Lung (tissue), 17 donors: ENCODE measurements at places on chromosomes 3 and 15. TPM values are rescaled to one million over a fixed set of nuclear protein-coding genes. Genes with fewer than 3 reads are reported as not detected.

DNA sequence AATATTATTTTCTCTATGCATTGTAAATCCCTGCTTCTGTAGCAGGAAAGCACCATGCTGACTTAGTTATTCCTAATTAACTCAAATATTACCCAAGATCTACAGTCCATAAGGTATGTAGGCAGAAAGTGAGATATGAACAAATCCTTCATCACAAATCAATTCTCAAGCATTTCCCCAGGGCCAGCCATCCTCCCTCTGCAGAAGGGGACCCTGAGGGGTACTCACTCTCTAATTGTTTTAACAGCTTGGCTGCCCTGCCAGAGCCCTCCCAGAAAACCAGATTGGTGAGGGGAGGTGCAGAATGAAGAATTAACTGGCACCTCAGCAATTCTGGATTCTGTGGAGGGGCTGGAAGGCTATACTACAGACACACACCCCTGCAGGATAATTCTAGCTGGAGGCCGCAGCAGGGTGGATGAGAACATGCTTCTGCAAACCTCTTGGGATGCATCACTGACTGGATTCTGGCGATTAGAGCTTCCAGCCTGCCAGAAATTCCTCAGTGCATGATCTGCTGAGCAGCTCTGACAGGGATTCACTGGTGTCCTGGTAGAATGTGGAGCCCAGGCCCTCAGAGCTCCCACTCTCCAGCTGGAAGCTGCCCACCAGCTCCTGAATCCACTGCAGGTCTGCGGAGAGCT, 88.6 kb upstream of the HERC1 start:
- peaks cover 2% of the 10 kb centered on the region for H3K36me3 ChIP-seq
- no peak overlapping the region for H3K4me3 ChIP-seq
- H3K27ac ChIP-seq: no peak overlapping the region
- no peak for DNase-seq
- H3K27me3 ChIP-seq: no peaks in the 10 kb centered on the region
- peaks cover 2% of the 10 kb centered on the region for H3K4me1 ChIP-seq

- H3K4me1 ChIP-seq: no peaks in the 10 kb centered on the region
Measured at GRCh38 chr3:22156868-22157267, 405.9 kb upstream of the ZNF385D start.

GRCh38 chr3:185744997-185745843, 79.6 kb downstream of the IGF2BP2 start:
- H3K4me1 ChIP-seq: peaks cover 18% of the 10 kb centered on the region
- no peak overlapping the region for H3K27ac ChIP-seq
- no peaks in the 10 kb centered on the region for H3K27me3 ChIP-seq
- H3K4me3 ChIP-seq: no peak overlapping the region
- no peaks in the 10 kb centered on the region for H3K36me3 ChIP-seq

GRCh38 chr15:70060214-70060992, 37.3 kb downstream of the TLE3 start:
- peaks cover 18% of the 10 kb centered on the region for H3K36me3 ChIP-seq
- no peak overlapping the region for H3K27ac ChIP-seq
- no peaks in the 10 kb centered on the region for H3K27me3 ChIP-seq
- H3K4me1 ChIP-seq: peaks cover 4% of the 10 kb centered on the region
- no peak overlapping the region for H3K4me3 ChIP-seq

DNA sequence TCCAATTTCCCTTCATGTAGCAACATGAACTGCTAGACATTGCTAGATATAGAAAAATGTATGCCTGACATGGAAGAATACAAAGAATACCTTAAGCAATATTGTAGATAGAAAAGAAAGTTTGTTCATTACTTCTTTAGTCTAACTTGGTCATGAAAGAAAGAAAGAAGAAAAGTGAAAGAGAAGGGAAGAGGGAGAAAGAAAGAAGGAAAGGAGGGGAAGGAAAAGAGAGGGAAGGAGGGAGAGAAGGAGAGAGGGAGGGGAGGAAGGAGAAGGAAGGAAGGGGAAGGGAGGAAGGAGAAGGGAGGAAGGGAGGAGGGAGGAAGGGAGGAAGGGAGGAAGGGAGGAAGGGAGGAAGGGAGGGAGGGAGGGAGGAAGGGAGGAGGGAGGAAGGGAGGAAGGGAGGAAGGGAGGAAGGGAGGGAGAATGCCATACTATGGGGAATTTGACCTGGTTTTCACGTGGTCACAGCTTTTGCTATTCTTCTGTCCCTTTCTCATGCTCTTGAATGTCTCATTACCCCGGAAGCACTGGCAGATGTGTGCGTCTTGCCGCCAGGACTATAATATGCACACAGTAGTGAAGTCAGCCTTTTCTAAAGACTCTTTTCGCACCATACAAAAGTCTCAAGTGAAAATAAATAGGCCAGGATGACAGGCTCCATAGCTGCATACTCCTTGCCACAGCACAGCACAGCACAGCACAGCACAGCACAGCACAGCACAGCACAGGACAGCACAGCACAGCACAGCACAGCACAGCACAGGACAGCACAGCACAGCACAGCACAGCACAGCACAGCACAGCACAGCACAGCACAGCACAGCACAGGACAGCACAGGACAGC, 78.2 kb downstream of the CHAC1 start:
- no peak overlapping the region for H3K4me3 ChIP-seq
- peaks cover 12% of the 10 kb centered on the region for H3K36me3 ChIP-seq
- H3K27ac ChIP-seq: no peak overlapping the region
- H3K4me1 ChIP-seq: peaks cover 4% of the 10 kb centered on the region
- no peak for DNase-seq

- H3K36me3 ChIP-seq: no peaks in the 10 kb centered on the region
- H3K27me3 ChIP-seq: no peaks in the 10 kb centered on the region
- no peak overlapping the region for H3K4me3 ChIP-seq
- no peak for DNase-seq
Measured at GRCh38 chr15:63454503-63455211, 49.7 kb upstream of the USP3 start.

- no peak overlapping the region for H3K27ac ChIP-seq
- no peak overlapping the region for H3K4me3 ChIP-seq
- H3K36me3 ChIP-seq: no peaks in the 10 kb centered on the region
- no peaks in the 10 kb centered on the region for H3K27me3 ChIP-seq
Measured at GRCh38 chr3:150277444-150277843, 130.7 kb upstream of the TSC22D2 start.

DNA sequence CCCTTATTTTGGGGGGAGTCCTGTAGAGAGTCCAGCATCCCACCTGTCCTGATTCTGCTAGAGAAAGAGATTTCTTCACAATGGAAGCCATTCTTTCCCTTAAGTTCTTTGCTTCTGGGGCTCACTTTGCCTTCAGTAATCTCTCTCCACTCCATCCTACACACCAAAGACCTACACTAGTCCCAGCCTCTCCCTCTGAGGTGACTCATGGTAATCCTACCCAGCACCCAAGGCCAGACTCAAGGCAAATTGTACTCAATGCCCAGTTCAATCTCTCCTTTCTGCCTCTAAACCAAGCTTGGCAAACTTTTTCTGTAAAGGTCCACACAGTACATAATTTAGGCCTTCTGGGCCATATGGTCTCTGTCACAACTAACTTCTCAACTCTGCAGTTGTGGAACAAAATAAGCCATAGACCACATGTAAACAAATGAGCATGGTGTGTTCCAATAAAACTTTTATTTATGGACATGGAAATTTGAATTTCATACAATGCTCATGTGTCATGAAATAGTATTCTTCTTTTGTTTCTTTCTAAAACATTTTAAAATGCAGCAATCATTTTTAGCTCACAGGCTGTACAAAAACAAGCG, 72.5 kb downstream of the MRPL46 start:
- H3K27me3 ChIP-seq: no peaks in the 10 kb centered on the region
- H3K4me1 ChIP-seq: no peaks in the 10 kb centered on the region
- H3K4me3 ChIP-seq: no peak overlapping the region
- peak; percentile 92 for DNase-seq
- no peak overlapping the region for H3K27ac ChIP-seq

DNA sequence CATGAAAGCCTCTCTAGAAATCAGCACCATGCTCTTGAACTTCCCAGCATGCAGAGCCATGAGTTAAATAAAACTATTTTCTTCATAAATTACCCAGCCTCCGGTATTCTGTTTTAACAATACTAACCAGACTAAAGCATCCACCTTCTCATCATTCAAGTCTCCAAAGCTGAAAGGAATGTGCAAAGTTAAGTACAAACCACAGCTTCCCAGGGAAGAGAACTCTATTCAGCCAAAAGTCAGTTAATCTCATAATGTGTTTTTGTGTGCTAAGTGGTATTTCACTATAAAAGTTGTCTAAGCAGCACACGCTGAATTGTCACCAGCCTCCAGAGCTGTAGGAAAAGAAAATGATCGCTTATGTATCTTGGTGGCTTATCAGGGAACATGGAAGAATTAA, 135.5 kb upstream of the KCNH8 start:
- DNase-seq: no peak
- H3K36me3 ChIP-seq: no peaks in the 10 kb centered on the region
- no peak overlapping the region for H3K27ac ChIP-seq

DNA sequence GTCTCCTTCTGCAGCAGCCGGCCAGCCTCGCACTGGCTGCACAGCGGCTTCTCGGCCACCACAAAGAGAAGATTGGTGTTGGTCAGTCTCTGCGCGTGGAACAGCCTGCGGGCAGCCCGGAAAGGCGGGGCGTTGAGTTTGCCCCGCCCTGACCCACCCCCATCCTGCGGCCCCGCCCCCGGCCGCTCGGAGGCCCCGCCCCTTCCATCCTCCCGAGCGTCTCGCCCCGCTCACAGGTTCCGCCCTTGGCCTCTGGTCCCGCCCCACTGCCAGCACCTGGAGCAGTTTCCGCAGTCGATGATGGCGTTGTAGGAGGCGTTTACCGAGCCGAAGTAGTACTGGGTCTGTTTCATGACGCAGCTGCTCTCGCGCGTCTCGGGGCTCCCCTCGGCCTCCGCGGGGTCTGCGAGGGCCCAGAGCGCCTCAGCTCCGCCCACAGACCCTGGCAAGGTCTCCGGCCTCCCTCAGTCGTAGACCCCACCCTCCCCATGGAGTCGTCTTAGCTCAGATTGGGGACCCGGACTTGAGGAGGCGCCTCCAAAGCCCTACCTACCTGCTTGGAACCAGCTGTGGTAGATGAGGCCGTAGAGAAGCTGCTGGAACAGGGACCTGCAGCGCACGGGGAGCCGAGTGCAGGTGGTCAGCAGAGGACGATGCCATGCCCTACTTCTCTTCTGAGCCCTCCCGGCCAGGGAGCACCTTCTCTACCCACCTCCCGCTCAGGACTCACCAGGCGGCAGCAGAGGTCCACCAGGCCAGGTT, 5.9 kb upstream of the TMEM115 start:
- H3K36me3 ChIP-seq: no peaks in the 10 kb centered on the region
- no peak overlapping the region for H3K4me3 ChIP-seq
- H3K27me3 ChIP-seq: no peaks in the 10 kb centered on the region
- H3K4me1 ChIP-seq: peaks cover 7% of the 10 kb centered on the region
- DNase-seq: peak; percentile 87

DNA sequence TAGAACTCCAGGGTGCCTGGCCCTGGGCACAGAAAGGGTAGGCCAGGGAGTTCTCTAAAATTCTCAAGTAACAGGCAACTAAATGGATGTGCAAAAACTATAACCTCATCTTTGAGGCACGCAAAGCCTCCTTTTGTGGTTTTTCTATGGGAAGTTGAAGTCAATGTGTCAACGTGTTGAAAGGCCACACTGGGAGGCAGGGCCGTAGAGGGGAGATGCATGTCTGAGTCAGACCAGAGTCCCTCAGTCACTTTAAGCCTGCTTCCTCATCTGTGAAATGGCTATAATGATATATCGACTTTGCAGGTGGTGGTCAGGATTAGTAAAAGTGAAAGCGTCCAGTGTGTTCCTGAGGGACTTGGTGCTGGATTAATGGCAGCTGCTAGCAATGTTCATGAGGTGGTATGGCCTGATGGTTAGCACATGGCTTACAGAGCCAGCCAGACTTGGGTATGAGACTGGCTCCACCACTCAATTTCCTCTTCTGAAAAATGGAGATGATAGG, 17.0 kb downstream of the TGM5 start:
- no peak for DNase-seq
- H3K4me1 ChIP-seq: no peaks in the 10 kb centered on the region
- H3K27ac ChIP-seq: no peak overlapping the region
- no peaks in the 10 kb centered on the region for H3K27me3 ChIP-seq
- H3K4me3 ChIP-seq: no peak overlapping the region

DNA sequence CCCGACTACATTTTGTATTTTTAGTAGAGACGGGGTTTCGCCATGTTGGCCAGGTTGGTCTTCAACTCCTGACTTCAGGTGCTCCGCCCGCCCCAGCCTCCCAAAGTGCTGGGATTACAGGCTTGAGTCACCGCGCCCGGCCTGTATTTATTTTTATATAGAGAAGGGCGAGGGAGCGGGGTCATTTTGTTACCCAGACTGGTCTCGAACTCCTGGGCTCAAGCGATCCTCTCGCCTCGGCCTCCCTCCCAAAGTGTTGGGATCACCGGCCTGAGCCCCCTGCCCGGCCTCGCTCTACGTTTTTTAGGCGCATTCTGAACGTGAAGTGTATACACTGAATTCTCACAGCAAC, 514 bp upstream of the PPP4R2 start:
- H3K4me1 ChIP-seq: peaks cover 5% of the 10 kb centered on the region
- no peak for DNase-seq
- no peak overlapping the region for H3K4me3 ChIP-seq
- H3K27ac ChIP-seq: peak overlapping the region; percentile 80

GRCh38 chr15:34223904-34224596, 766 bp upstream of the EMC4 start:
- H3K27ac ChIP-seq: peak overlapping the region; percentile 90
- peak overlapping the region; percentile 79 for H3K4me3 ChIP-seq
- H3K4me1 ChIP-seq: peaks cover 13% of the 10 kb centered on the region
- DNase-seq: peak; percentile 14
- no peaks in the 10 kb centered on the region for H3K27me3 ChIP-seq
- H3K36me3 ChIP-seq: peaks cover 11% of the 10 kb centered on the region

- DNase-seq: no peak
- no peaks in the 10 kb centered on the region for H3K36me3 ChIP-seq
- H3K4me1 ChIP-seq: no peaks in the 10 kb centered on the region
- H3K27me3 ChIP-seq: no peaks in the 10 kb centered on the region
Measured at GRCh38 chr15:35246451-35246850, 161.4 kb upstream of the NANOGP8 start.

GRCh38 chr3:188544012-188544411, 390.1 kb downstream of the LPP start:
- no peak overlapping the region for H3K27ac ChIP-seq
- no peak for DNase-seq

DNA sequence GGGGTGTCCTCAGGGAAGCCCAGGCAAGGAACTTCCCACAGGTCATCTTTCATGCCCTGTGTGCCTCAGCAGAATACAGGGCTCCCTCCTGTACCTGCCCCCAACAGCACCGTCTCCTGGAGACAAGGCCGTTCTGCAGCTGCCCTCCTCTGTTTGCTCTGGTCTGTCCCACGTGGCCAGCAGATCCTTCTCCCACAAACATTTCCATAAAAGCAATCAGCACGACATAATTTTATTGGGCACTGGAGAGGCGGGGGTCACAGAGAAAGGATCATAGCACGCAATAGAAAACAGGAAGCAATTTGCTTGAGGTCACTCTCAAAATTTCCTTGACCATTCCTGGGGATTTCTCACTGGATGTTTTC, 29.4 kb downstream of the STARD5 start:
- H3K36me3 ChIP-seq: peaks cover 8% of the 10 kb centered on the region
- no peaks in the 10 kb centered on the region for H3K27me3 ChIP-seq
- H3K27ac ChIP-seq: peak overlapping the region; percentile 75
- no peak overlapping the region for H3K4me3 ChIP-seq

GRCh38 chr3:18241837-18242236, 183.3 kb downstream of the SATB1 start:
- H3K36me3 ChIP-seq: no peaks in the 10 kb centered on the region
- no peaks in the 10 kb centered on the region for H3K27me3 ChIP-seq
- H3K4me3 ChIP-seq: no peak overlapping the region
- no peaks in the 10 kb centered on the region for H3K4me1 ChIP-seq

- H3K4me3 ChIP-seq: peak overlapping the region; percentile 23
- H3K4me1 ChIP-seq: peaks cover 3% of the 10 kb centered on the region
- no peaks in the 10 kb centered on the region for H3K36me3 ChIP-seq
- no peak for DNase-seq
Measured at GRCh38 chr3:184524981-184525336, 36.6 kb upstream of the EPHB3 start.

Gene ST8SIA2
- 1.4 TPM for total RNA-seq

Gene LRTM1
- total RNA-seq: not detected

Gene SNX33
- total RNA-seq: 16.7 TPM

Gene MED12L
- 0.82 TPM for total RNA-seq

Gene HRH1
- total RNA-seq: 8.3 TPM
